T-cell (primary cell): ENCODE measurements at places on chromosomes 12 and 14. TPM values are rescaled to one million over a fixed set of nuclear protein-coding genes. Genes with fewer than 3 reads are reported as not detected.

Gene DPPA3
- not detected for total RNA-seq

Gene NRL
- total RNA-seq: 2.2 TPM

DNA sequence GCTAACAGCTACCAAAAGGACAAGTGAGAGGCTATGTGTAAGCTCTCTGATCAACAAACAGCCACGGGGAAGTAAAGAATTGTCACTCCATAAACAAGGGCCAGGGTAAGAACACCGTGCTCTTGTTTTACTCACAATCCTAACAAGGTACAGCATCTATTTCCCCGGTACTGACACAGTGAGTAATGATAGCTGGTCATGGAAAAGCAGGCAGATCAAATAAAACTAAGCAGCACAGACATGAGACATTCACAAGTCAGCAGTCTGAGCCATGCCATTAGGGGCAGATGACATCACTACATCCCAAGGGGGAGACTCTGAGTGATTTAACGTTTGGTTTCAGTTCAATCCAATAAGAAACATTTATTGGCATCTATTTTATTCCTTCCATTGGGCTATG is 54.4 kb downstream of the ARL6IP4 start:
- DNase-seq: no peak

- DNase-seq: no peak
Observed at GRCh38 chr12:3310271-3311026, 180.6 kb upstream of the PRMT8 start.

- no peak for DNase-seq
Observed at GRCh38 chr14:57732463-57733285, 133.2 kb downstream of the SLC35F4 start.

DNA sequence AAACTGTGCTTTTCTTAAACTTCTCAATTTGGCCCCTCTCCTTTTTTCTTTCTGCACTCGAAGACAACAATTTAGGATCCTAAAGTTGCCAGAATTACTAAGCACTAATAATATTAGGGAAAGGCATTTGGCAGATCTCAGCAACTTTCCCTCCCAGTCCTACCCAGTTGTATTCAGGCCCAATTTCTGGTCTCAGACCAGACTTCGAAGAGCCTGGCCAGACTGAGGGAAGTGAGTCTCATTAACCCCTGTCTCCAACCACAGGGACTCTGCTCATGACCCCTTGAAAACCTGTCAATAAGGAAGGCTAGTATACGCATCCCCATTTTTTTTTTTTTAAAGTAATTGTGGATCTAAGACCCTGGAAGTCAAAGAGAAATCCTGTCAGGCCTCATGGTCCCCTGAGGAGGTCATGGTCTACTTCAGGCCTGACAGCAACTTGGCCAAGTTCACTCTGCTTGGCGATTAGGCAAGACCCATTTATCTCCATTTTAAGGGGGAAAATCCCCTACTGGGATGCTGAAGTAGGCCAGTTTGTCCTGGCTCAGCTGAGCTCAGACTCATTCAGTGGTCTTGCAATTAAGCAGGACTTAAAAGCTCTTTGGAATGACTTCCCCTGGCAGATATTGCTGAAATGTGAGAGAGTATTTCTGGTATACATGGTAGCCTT is 521.0 kb downstream of the FUT8 start:
- DNase-seq: no peak
